ENCODE measurements at places on chromosomes 4 and X.

GRCh38 chr4:183639291-183639690, 19.7 kb downstream of the RWDD4 start:
- DNase-seq: no peak

DNA sequence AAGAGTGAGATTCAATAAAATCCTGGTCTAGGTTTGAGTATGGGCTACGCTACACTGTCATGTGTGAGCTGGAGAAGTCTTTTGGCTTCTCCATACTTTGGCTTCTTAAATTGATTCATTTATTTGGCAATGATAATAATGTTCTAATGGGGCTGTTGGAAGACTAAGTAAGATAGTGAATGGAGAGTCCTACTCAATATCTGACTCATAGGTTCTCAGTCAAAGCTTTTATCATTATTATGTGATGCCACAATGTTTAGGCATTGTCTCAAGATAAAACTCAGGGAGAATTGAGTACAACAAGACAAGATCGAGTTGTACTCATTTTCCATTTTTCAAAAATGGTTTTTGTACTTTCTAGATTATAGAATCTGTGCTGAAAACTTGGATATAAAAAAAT, 92.5 kb upstream of the VEGFC start:
- no peak for DNase-seq

GRCh38 chrX:68422478-68422877, 10.8 kb downstream of the OPHN1 start:
- DNase-seq: no peak

GRCh38 chr4:103032574-103032973, 13.1 kb upstream of the SLC9B1 start:
- DNase-seq: no peak

- no peak for DNase-seq
Measured at GRCh38 chrX:18871161-18871890, 112.6 kb downstream of the PHKA2 start.

- DNase-seq: no peak
Measured at GRCh38 chr4:1900087-1900433, 28.9 kb downstream of the NSD2 start.

GRCh38 chr4:185919107-185919506, 107.1 kb upstream of the SORBS2 start:
- DNase-seq: no peak

DNA sequence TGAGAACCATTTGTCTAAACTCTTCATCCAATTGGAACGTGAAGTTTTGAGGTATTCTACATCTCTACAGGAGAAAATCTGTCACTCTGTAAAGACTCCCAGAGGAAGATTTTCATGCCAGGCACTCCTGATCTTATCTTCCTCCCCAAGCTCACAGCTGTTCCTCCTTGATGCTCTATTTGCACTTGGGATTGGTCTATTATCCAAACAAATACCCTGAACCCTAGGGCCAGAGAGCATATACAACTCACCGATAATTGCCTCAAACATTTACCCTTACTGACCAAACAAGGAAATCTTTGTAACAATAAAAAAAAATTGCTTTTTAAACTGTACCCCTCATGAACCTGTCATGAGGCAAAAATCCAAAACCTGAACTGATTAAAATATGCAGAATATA, 372.7 kb downstream of the SH2D1A start:
- no peak for DNase-seq

DNA sequence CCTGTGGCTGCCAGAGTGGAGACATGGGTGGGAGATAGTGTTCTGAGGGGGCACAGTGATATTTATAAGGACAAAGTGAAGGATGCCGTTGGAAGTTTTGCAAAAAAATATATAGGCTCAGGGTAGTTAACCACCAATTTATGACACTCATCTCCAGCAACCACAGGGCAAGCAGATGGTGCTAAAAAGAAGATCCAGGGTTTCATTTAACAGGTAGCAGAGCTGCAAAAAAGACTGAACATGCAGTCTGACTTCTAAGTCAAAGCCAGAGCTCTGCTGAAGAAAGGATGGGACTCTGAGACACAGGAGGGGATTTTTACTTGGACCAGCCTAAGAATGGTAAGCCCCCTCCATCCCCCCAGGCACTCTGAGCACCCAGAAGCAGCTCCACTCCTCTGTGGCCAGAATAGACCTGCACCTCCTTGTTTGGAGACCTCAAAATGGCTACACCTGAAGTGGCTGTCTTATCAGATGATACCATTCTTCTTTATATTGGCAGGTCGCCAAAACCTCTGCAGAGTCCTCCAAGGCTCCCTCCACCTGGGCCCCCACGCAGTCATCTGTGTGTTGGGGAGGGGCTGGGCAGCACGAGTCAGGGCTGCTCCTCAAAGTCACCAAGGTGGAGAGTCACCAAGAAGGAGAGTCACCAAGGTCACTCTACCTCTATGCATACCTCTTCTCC, 161.4 kb upstream of the FAM9B start:
- no peak for DNase-seq

DNA sequence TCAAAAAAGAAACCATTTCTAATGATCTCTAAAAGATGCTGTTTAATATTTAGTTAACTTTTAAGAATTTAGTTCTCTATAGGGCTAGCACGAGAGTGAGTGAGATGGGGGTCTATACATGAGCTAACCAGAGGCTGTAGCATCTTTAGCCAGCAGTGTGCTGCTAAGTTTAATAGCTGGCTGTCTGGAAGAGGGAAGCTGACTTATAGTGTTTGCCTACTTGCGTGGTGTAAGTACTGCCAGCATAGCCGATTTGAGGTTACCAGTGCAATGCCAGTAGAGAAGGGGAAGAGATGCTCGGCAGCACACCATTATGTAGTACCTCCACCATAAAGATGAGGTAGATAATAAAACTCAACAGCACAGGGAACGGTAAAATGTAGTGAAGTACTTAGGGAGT, 47.1 kb upstream of the TMEM131L start:
- no peak for DNase-seq

GRCh38 chr4:128249787-128250668, 37.6 kb downstream of the PGRMC2 start:
- DNase-seq: no peak

GRCh38 chr4:120691106-120691505, 231.4 kb downstream of the PRDM5 start:
- DNase-seq: no peak

DNA sequence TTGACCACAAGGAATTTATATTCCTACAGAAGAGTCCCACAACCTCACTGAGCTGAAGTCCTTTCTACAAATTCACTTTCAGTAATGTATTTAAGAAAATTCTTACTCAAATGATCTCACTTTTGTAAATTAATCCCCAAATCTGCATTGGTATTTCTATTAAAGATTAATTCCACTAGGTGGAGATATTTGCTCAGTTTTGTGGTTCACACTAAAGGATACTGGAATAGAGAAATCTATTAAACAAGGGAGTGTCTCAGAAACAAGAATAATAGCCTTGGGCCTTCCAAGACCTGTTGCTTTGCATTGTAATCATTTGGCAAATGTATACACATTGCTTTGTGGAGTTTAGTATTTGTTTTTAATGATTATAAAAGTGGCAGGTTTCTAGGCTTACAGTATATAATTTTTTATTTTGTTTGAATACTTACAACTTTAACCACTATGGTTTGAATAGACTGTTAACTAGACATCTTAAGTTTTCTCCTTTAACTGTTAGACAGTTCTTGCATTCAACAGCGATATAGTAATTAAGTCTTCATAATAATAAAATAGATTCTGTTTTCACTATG, 25.9 kb downstream of the CFAP299 start:
- no peak for DNase-seq

- DNase-seq: no peak
Measured at GRCh38 chr4:8393593-8394038, 46.9 kb downstream of the ACOX3 start.

DNA sequence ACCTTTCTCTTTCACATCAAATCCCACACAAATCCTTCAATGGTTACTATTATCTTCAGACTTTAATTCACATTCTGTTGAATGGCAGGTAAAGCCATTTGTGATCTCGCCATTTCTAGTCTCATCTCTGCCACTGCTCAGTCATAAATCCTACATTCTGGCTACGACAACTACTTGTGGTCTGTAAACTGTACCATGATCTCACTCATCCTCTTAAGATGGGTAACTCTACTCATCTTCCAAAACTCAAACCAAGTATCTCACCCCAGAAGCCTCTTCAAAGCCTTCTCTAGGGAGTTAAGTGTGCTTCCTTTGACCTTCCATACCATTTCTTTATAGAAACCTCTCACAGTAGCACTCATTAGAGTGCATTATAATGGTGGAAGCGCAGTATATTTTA, 101.8 kb downstream of the NEK1 start:
- no peak for DNase-seq

GRCh38 chr4:40325406-40326019, 9.6 kb upstream of the CHRNA9 start:
- peak; percentile 49 for DNase-seq

DNA sequence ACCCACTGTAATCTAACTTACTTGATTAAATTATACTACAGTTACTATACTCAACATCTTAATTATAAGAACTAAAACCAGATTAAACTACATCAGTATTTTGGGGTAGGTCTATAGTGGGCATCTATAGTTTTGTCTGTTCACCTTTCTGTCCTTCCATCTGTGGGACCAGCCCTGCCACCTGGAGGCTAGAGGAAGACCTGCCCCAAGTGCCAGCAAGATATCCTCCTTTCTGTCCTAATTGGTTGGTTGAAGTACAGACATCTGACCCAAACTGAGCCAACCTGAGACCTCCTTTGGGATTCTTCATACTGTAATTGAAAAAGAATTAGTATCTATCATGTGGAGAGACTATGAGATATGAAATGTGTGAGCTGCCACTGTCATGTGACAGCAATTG, 172.2 kb upstream of the TLL1 start:
- no peak for DNase-seq

GRCh38 chr4:88244816-88245579, 39.4 kb downstream of the PPM1K start:
- peak; percentile 71 for DNase-seq

GRCh38 chrX:637660-638481, 7.3 kb downstream of the SHOX start:
- DNase-seq: no peak

GRCh38 chr4:17708992-17709762, 72.2 kb downstream of the FAM184B start:
- no peak for DNase-seq

DNA sequence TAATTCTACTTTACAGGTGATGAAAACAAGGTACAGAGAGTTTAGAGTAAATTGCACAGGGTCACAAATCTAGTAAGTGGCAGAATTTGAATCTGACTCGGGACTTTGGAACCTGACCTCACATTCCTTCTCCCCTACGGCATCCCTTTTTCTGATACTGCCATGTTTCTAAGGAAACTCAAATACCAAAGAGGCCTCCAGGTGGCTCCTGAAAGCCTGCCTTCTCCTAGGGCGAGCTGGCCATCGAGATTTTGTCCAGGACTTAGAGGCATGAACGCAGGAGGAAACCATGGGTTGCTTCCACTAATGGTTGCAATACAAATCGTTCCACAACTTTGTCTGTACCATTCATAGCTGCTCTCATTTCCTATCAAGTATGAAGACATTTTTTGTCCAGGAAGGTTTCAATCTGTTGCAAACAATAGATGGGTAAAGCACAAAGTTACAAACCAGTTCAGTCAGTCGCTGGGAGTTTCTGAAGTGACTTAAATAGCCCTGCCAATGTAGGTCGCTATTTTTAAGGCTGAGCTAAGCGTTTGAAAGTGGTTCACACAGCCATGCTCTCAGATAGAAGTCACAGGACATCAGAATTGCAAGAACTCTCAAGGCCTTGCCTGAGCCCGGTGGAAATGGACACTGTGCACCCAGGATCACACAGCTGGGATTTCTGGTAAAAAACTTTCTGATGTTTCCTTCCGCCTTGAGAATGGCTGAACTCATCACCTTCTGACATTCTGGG, 296.6 kb upstream of the PRPS2 start:
- no peak for DNase-seq

- DNase-seq: no peak
Measured at GRCh38 chr4:91127831-91128230, 1000.6 kb downstream of the CCSER1 start.

DNA sequence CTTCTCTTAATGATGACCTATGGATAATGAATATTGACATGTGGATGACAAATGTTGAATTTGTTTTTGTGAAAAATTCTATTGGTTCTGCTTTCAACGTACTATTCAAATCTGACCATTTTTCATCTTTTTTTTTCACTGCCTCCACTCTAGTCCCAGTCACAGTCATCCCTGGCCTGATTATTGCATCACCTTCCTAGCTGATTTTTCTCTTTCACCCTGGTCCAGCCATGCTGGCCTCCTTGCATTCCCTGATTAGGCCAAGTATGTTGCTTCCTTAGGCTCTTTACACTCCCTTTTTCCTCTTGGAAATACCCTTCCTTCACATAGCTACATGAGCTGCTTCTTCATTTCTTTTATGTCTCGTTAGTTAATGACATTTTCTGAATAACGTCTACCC, 58.1 kb upstream of the MAP9 start:
- DNase-seq: no peak

DNA sequence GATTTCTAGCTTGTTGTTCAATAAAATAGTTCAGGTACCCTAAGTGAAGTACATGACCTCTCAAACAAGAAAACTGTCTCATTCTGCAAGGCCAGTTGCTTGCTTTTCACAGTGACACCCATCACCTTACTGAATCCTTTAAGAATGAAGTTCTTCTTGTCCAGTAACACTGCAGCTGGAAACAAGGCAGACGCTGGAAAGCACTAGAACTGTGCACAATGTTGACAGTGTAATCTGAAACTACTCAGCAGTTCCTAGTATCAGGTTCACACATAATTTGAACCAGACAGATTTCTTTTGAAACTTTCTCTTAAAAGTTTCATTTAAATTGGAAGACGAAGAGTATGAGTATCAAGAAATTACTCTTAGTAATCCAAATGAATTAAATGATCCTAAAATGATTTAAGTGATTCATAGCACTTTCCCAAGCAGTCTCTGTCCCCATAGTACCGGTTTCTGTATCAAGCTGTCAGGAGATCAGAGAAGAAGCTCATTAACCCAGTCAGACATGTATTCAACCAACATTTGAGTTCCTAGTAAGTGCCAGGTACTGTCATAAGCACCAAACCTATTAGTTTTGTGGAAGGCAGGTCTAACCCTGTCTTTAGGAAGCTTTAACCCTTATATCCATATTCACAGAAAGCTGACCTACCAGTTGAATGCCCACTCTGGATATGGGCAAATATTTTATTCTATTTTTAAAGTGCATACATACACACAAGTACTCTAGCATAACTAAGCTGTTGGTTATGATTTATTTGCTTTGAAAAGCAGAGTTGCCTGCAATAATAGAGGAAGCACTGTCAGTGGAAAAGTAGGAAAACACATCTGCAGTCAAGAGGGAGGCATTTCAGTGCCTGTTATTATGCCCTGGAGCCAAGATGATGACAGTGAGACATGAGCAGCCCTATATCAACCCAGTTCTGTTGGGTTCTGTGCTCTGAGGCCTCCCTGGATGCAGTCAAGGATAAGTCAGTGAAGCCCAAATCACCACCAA, 63.6 kb downstream of the PALLD start:
- DNase-seq: no peak

DNA sequence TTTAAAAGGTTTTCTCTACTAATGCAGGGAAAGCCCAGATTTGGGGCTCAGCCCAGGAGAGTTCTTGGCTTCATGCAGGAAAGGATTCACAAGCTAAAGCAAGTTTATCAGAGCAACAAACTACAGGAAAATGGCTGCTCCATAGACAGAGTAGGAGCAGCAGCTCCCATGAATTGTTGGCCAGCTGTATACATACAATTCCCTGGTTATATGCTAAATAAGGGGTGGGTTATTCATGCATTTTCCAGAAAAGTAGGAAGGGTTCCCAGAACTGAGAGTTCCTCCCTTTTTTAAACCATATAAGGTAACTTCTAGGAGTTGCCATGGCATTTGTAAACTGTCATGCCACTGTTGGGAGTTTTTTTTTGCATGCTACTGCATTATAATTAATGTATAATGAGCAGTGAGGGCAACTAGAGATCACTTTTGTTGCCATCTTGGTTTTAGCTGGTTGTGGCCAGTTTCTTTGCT, 2.6 kb downstream of the C4orf33 start:
- DNase-seq: no peak

Data from CD8-positive, alpha-beta T cell (primary cell).